ENCODE measurements at places on chromosomes 7 and 10.

DNA sequence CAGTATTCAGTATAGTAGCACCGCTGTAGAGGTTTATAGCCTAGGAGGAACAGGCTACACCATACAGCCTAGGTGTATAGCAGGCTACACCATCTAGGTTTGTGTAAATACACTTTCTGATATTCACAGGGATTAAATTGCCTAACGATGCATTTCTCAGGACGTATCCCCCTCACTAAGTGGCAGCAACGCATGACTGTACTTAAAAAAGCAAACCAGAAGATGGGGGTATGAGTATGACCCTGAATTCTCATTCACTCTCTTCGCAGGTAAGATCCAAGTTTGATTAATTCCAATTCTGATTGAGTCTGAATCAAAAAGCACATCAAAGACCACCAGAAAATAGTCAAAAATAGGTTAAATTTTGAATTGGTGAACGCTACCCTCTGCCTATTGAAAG is 972 bp downstream of the ORC5 start:
- DNase-seq = no peak

GRCh38 chr7:1297017-1297960 is 64.6 kb downstream of the UNCX start:
- DNase-seq = no peak

DNA sequence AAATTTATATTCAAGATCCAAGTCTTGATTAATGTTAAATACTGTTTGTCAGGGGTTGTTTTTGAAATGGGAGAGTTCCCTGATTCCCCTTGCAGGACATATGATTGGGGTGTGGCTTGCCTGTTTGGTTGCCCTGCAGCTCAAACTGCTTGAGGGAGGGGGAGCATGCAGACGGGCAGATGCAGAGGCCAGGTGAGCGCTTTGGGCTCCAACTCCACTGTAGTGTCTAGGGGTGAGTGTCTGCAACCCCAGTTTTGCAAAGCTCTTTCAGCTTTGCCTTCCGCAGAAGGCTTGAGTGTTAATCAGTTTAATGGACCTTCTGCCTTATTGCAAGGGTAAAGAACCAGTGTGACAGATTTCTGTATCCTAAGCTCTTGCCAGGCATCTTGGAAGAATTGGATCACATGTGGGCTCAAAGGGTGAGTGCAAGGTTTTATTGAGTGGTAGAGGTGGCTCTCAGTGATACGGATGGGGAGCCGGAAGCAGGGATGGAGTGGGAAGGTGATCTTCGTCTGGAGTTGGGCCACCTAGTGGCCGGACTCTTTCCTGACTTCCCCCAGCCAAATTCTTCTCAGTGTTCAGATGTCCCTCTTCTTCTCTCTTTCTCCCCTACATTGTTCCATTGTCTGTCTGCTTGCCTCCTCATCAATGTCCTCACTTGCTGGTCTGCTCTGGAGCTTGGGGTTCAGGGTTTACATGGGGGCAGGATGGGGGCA is 479.7 kb downstream of the ATRNL1 start:
- no peak for DNase-seq

- no peak for DNase-seq
These were observed 76.4 kb downstream of the PRR15 start for GRCh38 chr7:29639886-29640595.

GRCh38 chr7:105268056-105268455 is 120.7 kb downstream of the SRPK2 start:
- DNase-seq = peak; percentile 12

GRCh38 chr7:27197137-27198042 is 2.5 kb downstream of the HOXA13 start:
- no peak for DNase-seq

DNA sequence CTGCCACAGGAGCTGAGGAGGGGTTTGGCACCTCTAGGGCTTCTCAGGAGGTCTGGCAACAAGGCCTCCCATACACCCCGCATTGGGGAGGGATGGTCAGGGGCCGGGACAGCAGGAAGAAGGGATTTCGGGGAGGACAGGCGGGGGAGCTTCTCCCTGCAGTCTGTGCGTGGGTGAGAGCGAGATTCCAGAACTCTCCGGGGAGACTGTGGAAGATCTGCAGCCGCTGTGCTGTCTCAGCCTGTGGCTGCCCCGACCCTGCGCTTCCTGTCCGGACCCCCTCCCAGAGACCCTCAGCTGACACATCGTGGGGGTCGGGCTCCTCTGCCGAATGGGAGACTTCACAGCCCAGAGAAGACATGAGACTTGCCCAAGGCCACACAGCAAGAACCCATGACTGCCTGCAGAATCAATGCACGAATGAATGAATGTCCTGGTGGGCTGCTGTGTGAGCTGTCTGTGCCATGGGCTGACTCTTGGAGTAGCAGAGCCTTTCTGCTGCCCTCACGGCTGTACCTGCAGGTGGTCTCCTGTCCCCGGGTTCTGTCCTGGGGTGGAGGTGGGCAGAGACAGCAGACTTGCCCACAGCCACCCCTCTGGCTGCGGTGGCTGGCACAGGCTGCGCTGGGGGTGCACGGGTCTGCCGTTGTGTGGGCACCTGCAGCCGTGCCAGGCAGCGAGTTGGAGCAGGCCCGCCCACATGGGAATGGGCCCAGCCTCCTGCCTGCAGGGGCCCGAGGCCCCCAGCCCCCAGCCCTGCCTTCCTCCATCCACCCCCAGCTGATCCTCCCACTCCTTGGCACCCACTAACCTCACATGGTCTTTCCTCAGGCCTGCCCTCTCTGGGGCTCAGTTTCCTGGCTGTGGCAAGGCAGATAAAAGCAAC is 16.3 kb upstream of the LFNG start:
- DNase-seq = no peak

DNA sequence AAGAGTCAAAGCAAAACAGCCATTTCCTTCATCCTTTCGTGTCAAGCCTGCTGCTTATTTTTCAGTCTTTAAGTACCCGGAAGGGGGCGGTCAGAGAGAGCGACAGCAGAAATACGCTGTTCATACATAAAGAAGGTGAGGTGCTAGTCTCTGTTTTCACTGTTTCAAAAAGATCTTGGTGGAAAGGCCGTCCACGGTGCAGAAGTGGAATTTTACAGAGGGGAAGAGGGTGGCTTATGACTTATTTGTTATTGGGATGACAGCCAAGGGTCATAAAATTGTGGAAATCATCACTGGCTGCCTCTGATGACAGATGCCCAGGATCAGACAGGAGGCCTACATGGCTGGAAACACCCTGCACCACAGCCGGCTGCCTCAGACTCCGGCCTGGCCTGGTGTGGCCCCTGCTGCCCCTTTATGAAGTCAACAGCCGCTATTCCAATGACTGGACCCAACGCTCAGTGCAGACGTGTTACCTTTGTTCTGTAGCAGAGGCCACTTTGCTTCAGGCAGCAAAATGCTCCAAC is 57.0 kb downstream of the HIPK2 start:
- DNase-seq = peak; percentile 13

DNA sequence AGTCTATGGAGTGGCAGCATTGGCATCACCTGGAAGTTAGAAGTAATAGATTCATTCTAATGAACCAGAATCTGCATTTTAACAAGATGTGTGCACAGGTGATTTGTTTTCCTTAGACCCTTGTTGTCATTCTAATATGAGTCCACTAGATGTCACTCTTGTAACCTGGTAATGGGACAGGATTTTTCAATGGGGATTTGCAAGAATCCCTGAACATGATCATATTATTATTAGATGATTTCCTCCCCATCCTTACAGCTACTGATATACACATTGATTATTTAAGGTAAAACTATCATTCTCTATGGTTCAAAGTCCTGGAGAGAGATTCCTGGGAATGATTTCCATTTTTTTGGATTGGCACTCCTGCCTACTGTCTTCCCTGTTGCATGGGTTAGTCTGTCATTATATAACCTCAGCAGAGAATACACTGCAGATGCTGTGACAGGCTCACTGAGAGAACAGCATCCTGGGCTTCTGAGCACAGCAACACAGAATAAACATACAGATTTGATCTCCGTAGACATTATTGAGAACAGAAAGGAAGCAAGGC is 194.9 kb downstream of the SUGCT start:
- DNase-seq = peak; percentile 22

DNA sequence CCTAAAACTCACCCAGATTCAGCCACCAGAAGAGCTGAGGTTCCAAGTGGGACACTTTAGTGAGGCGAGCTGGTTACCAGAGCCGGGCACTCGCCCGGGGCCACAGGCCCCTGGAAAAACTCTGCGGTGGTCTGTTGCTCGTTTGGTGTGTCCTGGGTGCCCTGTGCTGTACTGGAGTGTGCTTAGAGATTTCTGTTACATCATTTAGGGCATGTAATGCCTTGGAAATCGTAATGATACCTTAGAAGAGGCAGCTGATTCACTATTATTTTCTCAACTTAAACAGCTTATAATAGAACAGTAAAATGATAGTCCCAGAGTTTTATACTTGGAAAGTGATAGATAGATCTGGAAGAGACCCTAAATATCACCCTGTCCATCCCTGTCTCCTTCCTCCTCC is 48.5 kb upstream of the BTBD16 start:
- no peak for DNase-seq

- DNase-seq = no peak
These were observed 86.2 kb downstream of the GLRX3 start for GRCh38 chr10:130222381-130222780.

DNA sequence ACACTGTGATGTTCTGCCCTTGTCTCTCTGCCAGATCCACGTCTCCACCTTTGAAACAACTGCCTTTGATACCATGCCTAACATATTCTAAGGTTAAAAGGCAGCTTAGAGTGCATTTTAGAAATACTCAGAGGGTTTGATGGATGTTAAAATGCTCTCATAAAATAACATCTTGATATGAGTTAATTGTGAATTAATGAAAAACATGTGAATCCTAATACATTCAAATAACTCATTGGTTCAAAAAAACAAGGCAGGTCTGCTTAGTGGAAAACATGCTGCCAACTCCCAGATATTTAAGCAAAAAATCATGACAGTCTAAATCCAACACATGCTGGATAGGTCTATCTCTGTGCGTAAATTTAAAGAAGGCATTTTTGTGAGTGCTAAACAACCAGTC is 291.8 kb downstream of the AHR start:
- DNase-seq = no peak

GRCh38 chr10:123507298-123507697 is 158.9 kb upstream of the GPR26 start:
- no peak for DNase-seq

DNA sequence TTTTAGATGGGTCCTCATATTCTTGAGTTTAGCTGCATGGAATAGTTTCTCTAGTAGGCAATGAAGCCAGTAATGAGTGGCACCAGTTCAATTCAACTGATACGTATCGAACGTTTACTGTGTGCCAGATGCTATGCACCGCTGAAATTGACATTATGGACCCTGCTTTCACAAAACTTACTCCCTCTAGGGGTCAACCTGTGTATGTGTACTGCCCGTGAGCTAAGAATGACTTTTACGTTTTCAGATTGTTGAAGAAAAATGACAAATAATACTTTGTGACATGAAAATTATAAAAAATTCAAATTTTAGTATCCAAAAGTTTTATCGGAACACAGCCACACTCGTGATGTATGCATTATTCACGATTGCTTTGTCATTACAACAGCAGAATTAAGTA is 95.5 kb downstream of the ZMYND11 start:
- DNase-seq = no peak

GRCh38 chr7:129713544-129713943 is 102.0 kb downstream of the NRF1 start:
- no peak for DNase-seq

GRCh38 chr10:80158598-80159127 is 26.1 kb downstream of the PLAC9 start:
- no peak for DNase-seq

- no peak for DNase-seq
These were observed 294.4 kb upstream of the GALNT17 start for GRCh38 chr7:70837589-70837988.

DNA sequence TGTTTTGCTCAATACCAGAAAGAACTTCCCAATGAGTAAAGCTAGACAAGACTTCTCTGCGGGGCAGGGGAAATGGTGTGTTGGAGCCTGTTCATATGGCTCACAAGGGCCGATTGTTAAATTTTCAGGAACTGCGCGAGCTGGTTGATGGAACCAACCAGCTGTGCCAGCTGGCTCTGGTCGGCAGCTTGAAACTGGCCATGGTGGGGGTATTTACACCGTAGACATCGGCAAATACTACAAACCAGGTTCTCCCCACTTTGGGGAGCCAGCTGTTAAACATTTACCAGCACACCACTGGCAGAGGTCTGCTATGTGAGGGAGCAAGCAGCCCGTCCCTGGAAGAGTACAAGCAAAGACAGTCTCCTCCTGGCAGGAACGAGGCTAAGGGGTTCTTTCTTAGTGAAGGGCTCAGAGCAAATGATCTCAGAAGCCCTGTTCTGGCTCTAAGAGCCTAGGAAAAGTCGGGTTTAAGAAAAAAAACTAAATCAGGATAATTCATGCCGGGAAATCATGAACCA is 8.8 kb upstream of the ZMIZ1 start:
- no peak for DNase-seq

DNA sequence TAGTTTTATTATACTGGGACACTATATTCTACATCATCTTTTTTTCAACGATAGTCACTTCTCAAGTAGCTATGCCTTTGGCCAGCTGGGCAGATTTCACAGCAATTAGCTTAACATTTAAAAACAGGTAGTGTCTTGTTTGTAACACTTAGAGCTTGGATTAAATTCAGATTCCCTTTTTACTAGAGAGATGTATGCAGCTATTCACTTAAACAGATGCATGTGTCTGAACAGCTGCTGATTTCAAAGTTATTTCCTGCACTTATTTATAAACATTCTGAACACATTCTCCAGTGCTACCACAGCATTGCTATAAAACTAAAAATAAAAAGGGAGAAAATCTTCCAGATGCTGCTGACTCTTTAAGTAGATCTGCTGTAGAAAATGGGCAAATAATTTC is 637.2 kb downstream of the POM121L12 start:
- DNase-seq = no peak

DNA sequence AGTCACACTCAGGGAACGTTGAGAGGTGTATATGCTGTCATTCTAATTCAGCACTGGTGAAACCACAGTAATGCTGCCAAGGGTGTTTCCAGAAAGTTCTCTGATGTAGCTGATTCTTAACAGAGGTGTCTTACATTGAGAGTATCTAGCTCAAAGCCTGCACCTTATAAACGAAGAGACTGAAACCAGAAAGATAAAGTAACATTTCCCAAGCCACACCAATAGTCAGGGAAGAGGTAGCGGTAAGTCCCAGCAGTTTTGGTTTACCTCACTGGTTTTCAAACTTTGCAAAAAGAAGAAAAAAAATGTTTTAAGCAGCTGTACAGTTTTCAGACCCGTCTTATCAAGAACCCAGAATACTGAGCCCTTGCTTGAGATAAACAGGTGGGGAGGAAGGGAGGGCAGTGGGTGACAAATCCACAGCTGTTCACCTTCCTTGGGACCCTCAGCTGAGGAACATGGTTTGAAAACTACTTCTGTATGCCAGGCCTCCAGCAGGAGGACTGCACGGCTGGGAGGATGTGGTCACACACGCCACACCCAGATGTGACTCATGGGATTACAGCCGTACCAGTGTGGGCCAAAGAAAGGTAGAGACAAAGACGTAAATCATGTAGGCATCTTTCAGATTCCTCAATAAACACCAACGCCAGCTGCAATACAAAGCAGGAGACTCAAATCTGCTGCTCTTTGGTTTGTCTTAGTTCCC is 63.9 kb upstream of the GSDME start:
- DNase-seq = peak; percentile 87

GRCh38 chr7:85508642-85509410 is 322.0 kb upstream of the SEMA3D start:
- DNase-seq = no peak

- no peak for DNase-seq
These were observed 60.8 kb downstream of the LRGUK start for GRCh38 chr7:134187893-134188292.

Measured in CD4-positive, alpha-beta T cell treated with Interleukin-21 for 1 hour (primary cell).